Stimulated activated CD8-positive, alpha-beta memory T cell treated with anti-CD3 and anti-CD28 coated beads, Interleukin-4, amount 100 ng/mL, for 4 hours (primary cell): ENCODE measurements at places on chromosomes 6 and 20.

DNA sequence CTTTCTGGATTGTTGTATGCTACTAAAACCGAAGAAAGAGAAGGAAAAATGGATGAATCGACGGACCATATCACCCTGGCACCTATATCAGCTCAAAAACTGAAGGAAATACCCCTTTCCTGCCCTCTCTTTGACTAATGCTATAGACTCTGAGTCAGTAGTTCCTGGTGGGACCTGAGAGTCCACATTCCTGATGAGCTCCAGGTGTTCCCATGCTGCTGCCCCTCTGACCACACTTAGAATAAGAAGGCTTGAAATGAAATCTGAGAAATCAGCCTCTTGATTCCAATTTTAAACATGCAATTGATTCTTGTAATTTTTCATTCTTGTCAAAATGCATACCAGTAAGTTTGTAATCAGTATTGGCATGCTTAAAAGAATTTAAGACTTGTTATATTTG is 75.2 kb downstream of the PRL start:
- no peak for DNase-seq

GRCh38 chr6:134961366-134961765 is 11.5 kb upstream of the ALDH8A1 start:
- no peak for DNase-seq

DNA sequence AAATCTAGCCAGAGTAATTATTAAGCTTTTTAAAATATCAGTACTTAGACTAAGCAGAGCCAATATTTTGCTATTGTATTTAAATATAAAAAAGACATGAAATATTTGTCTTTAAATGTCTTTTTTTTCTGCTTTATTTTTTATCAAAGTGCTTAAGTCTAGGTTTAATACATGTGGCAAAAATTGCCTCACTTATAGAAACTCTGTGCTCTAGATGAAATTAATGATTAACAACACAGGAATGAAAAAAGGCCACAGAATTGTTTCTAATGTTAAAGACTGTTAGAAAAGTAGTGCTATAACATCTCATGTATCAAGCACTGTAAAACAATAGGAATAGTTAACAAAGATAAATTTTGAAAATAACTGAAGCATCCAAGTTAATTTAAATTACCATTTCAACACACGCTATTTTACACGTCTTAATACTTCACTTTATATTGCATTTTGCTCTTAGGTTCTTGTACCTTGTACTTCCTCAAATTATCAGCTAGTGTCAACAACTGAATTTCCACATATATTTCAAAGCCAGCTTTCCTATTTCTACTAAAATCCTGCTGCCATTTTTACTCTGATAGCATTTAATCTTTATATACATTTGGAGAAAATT is 1515.1 kb downstream of the HACE1 start:
- DNase-seq, result no peak

DNA sequence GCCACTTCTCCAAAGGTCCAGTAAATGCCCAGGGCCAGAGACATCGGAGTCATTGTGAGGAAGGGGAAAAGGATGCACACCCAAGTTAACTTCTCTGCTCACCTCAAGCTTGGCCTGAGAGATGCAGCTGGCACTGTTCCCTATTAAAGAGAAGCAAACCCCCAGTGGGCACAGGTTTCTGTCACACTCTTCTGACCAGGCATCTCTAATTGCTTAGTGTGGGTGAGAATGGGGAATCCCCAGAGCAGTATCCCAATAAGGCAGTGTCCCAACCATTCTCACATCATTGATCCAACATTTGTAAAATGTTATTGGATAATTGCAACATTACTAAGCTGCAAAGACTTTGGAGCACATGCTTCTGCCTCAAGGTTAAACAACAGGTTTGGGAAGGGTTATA is 232.3 kb downstream of the ADGRG6 start:
- DNase-seq, result no peak
